ENCODE measurements at places on chromosomes 7 and 10.

GRCh38 chr10:68471063-68471585, 649 bp downstream of the DNA2 start:
- DNase-seq = no peak

DNA sequence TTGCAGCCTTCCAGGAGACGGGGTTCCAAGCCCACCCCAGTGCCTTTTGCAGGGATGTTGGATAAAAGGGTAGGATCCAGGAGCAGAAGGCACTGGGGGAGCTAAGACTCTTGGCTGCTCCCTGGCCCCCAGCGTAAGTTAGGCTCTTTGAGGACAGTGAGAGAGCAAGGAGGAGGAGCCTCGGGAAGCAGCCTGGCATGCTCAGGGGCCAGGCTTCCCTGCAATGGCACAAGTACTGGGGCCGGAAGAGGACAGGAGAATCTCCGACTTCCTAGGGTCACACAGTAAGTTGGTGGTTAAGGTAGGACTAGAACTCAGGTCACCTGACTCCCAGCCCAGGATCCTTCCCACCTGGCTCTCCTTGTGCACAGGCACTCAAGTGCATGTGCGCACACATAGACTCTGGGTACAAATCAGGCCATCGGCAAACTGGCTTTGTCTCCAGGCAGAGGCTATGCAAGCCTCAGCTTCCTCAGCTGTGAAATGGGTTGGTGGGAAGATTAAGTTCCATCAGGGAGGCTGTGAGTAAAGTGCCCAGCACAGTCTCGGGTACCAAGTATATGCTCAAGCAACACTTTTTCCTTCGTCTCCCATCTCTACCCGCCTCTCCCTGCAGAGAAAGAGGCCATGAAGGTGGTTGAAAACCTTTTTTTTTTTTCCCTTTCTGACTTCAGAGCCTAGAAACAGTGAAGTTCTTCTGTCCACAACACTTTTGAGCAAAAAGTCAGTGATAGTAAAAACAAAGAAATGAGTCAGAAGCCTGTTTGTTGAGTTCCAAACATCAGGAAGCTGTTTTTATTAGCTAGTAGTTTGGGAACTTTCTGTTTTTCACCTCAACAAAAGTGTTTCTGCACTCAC, 79.1 kb downstream of the NEURL1 start:
- DNase-seq = no peak

GRCh38 chr10:13271552-13272163, 28.2 kb downstream of the PHYH start:
- DNase-seq = no peak

GRCh38 chr10:124576526-124577420, 115.2 kb downstream of the LHPP start:
- no peak for DNase-seq

GRCh38 chr10:71338728-71339495, 19.9 kb downstream of the SLC29A3 start:
- no peak for DNase-seq

DNA sequence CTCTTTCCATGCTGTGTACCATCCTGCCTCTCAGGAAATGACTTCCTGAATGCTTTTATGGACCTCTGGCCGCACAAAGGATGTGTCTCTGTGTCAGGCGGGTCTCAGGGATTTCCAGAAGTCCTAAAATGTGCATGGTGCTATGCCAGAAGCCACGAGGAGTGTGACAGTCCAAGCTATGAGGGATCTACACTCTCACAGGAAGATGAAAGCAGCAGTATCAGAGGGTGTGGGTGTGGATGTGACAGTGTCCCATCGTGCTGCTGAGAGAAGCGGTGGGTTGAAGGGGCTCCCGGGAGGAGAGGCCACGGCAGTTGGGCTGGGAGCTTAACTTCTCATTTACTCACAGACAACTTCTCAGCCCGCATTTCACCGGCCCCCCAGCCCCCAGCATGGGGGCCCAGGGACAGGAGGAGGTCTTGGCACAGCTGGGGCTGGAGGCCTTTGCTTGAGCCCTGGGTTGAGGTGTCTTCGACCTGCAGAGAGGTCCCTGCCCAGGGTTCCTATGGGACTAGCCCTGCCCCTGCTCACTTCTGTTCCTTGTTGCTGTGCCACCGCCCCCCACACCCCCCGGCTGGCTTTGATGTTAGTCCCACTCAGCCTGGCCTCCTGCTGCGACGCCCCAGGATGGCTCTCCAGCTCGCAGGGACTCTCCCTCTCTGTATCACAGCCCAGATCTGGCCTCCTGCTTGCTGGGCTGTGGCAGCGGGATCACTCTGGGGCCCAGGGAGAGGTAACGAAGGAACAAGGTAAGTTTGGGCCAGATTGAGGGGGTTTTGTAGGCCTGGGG, 30.8 kb upstream of the EMX2 start:
- DNase-seq = no peak

DNA sequence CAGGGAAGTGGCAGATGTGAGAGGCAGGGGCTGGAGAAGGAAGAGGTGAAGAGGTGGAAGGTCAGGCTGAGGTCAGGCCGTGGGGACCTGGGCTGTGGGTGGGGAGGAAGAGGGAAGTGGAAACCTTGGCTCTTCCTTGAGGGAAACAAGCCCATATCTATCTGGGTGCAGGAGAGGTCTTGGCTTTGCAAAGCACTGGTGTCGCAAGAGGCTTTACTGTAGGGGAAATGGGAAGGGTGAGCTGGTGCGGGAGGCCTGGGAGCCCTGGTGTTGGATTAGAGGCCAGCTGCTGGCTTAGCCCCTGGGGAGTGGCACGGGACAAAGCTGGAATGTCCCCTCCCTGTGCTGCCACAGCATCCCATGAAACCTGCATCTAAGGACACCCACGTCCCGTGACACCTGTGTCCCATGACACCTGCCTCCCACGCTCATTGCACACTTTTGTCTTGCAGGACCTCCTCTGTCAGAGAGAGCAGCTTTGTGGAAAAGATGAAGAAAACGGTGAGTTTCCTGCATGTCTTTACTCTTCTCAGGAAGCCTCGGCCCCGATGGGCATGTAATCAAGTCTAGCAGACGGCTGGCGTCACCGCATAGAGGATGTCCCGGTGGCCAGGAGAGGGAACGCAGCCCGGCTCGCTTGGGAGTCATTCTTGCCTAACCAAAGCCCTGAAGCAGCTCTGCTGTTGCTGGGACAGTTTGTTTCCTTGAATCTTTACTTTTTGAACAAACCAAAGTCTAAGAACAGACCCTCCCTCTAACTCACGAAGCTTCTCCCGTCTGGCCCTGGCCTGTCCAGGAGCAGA, 22.2 kb downstream of the TMEM120A start:
- DNase-seq = no peak

DNA sequence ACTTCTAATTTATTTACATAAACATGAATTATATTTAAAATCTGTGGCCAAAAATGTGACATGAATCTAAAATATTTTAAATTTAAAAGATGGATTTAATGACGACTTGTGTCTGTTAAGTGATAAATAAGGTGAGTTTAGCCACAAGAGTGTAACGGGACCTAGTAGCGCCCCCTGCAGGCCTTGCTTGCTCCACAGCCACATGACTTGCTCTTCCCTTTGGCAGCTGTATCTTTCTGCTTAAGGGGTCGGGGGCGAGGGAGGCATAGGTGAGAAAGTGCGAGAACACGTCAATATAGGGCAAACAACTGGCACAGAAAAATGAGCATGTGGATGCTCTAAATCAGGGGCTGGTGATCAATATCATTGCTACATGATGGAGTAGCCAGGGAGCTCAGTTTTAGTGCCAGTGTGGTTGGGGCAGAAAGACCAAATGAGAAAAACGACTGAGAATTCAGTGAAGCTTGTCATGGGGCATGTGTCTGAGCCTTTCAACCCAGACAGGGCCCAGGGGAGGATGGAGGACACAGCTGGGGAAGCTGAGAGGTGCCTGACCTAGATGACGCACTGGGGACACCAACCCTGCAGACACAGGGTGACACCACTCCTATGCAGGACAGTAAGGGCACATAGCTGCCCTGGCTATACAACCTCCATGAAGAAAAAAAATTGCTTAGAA, 49.8 kb downstream of the PAXIP1 start:
- DNase-seq = no peak

- no peak for DNase-seq
Observed at GRCh38 chr10:126910798-126911197, 5.6 kb downstream of the DOCK1 start.

DNA sequence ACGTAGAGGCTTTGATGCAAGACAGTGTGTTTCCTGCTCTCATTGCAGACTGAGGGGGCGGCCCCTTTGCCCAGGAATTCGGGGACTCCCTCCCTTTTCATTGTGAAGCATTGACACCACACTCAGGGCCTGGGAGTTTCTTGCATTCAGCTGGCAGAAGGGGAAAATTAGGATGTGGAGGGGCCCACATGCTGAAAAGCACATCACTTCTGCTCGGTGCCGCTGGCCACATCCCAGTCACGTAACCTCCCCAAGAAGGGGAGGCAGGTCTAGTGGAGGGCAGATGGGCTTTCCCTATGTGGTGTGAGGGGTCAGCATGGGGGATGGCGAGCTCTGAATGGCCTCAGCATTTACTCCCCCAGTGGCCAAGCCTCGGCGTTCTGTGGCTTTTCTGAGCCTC, 47.9 kb downstream of the ADCY1 start:
- no peak for DNase-seq

GRCh38 chr7:88460650-88461049, 154.0 kb upstream of the STEAP4 start:
- no peak for DNase-seq

DNA sequence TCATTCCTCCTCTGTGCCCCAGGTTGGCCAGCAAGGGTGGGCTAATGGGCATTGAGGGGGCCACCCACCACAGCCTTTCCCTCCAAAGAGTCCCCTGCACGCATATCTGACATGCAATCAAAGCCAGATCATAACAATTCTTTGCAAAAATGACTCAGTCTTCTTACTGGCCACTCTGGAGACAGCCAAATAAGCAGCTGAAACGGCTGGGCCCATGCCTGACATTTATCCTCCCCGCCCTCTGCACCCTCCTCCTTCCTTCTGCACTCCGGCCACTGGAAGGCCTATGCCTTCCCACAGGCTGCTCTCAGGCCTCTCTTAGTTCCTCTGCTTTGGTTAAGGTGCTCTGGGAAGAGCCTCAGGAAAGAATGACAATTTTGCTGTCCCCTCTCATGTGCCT, 29.2 kb upstream of the NPFFR1 start:
- no peak for DNase-seq

GRCh38 chr7:17437586-17437985, 139.1 kb downstream of the AHR start:
- DNase-seq = no peak

GRCh38 chr10:85926986-85927385, 439.6 kb downstream of the GRID1 start:
- no peak for DNase-seq

GRCh38 chr10:110446954-110447608, 50.6 kb upstream of the DUSP5 start:
- DNase-seq = peak; percentile 73

DNA sequence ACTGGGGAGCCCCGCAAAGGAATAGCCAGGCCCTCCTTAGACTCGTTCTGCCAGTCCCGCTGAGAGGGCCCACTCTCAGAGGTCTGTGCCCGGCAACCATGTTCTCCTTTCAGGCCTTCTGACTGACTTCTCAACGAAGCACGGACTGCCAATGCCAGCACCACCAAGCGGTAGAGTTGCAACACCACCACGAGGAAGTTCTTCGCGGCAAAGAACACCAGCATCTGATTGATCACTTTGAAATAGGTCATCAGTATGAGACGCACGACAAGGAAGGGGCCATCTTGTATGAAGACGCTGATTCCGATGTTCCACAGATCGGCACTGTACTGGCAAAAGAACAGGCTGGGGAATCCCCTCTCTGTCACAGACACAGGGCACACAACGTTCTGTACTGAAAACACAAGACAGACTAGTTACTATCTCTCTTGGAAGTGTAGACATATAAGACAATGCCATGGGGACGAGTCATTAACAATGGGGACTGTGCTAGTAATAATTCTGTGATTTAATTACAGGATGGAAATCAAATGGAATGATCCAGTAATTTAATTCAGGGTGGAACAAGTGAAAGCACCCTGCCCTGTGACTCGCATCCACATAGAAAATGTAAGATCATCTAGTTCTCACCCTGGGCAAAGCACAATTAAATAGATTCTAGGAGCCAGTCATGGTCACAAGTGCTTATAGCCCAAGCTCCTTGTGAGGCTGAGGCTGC, 42.7 kb downstream of the TMEM26 start:
- no peak for DNase-seq

GRCh38 chr10:16728266-16728665, 89.0 kb downstream of the RSU1 start:
- no peak for DNase-seq

GRCh38 chr10:31393844-31394243, 74.8 kb downstream of the ZEB1 start:
- DNase-seq = no peak

DNA sequence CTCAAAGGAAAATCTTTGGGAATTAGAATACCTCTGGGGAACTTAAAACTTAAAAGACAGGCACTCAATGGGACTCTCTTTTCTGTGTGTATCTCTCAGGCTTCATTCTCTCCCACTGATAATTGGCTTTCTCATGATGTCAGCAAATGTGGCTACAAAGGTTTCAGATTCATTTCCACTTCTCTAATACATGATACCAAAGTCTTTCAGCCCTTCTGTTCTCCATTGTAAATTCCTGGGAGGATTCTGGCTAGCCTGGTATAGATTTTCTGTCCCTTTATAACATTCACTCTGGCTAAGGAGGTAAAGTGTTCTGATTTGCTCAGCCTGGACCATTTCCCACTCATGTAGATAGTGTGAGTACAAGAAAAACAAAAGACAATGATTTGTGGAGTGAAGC, 606.2 kb downstream of the PCDH15 start:
- no peak for DNase-seq

- DNase-seq = no peak
Observed at GRCh38 chr10:102001435-102002068, 54.4 kb downstream of the ARMH3 start.

DNA sequence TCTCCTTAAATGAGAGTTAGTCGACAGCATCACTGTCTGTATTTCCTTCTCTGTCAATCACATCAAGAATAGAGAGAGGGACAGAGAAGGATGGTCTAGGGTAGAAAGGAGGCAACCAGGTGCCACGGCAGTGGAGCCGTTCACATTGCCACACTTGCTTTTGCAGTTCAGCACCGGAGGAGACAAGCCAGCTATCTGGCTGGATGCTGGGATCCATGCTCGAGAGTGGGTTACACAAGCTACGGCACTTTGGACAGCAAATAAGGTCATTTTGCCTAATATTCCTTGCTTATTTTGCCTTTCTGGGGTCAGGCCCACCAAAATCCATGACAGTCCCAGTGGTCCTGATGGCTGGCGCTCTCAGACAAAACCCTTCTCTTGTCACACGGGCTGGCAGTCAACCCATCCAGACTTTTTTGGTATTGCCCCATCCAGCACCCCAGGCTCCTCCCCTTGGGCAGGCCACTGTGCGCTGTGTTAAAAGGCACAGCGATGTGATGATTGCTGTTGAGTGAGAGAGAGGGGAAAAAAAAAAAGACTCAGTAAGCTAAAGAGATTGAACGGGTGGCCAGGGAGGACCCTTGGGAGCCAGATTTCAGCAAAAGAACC, 8.4 kb downstream of the CPA2 start:
- no peak for DNase-seq

- DNase-seq = no peak
Observed at GRCh38 chr7:22651534-22652243, 75.3 kb upstream of the IL6 start.

- DNase-seq = no peak
Observed at GRCh38 chr7:27678617-27679260, 16.1 kb upstream of the HIBADH start.

GRCh38 chr7:153454306-153454705, 597.9 kb upstream of the DPP6 start:
- no peak for DNase-seq

GRCh38 chr7:31918706-31919393, 151.4 kb downstream of the PDE1C start:
- no peak for DNase-seq
